Fibroblast of mammary gland (primary cell): ENCODE measurements at places on chromosomes 5 and 9.

DNA sequence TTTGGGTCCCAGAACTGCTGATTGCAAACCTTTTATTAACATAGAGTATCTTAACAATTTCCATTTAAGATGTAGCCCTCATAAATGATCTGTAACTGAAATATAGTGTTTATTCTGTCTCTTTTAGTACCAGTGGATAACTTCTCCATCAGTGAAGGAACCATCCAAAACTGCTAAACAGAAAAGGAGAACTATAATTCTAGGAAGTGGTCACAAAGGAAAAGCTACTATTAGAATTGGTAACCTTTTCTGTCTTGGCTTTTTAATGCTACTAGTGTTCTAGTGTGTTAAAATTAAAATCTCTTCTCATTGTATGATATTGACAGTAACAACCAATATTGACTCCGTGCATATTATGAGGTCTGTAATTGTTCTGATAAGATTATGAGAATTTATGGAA is 12.8 kb downstream of the CEP78 start:
- no peak for DNase-seq

DNA sequence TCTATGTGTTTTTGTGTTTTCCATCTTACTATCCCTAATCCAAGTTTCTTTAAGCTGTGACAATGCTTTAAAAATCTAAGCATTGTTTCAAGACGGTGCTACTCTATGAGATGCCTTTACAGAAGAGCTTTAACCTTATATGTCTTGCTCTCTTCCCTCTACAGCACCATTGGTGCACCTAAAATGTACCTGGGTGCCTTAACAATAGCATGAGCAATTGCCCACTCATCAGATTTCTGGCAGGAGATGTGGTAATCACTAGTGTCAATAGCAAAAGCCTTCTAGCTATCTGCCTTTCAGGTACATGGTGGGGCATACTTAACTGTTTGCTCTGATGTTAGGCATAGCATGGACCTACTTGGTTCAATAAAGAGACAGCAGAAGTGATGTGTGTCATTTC is 222.3 kb upstream of the KIF2A start:
- no peak for DNase-seq

DNA sequence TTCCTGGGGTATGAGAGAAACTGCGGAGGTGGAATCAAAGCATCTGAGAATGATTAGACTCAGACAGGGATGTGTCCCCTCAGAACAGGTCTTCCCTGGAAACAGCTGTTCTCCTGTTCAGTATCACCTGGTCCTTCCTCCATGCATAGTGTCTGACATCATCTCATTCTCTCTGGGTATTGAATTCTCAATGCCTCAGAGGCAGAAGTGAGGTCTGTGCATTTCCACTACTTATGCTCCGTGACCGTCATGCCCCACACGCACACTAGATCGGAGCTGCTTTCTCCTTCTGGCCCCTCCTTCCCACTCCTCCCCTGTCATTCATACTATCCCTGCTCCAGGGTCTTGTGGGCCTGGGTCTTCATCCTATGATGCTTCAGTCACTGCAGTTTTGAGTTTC is 61.4 kb upstream of the DAB2IP start:
- DNase-seq = no peak

- DNase-seq = no peak
Observed at GRCh38 chr5:68950125-68950524, 143.7 kb upstream of the SLC30A5 start.

- no peak for DNase-seq
Observed at GRCh38 chr5:1471240-1471853, 26.1 kb upstream of the SLC6A3 start.

- DNase-seq = no peak
Observed at GRCh38 chr9:79357616-79358015, 214.1 kb upstream of the TLE4 start.

DNA sequence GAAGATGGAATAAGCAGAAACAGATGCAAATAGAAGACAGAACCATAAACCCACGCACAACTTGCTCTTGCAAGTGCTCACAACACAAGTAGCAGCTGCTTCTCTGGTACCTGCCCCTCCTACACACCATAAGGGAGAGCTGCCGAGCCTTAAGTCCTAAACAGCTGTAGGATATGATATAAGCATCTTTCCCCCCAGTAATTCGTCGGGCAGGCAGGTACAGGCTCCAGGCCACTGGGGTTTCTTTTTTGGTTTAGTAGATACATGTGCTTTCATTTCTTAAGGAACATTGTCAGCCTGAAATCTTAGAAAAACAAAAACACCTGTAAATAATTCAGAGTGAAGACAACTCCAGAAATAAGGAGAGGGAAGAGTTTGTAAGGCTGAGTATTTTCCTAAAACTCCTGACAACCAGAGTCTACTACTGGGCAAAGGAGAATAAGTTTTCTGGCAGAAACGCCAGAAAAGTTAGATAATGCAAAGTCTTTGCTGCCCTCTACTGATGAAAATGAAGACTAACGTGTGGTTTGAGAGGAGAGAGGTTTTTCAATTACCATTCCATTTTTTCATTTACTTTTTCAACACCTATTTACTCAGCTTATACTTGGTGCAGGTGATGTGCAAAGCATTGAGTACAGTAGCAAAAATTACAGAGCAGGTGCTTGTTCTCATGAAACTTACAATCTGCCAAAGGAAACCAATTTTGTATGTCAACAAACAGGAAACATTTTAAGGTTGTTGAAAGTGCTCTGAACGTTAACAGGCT is 20.1 kb upstream of the TCERG1 start:
- DNase-seq = peak; percentile 54

DNA sequence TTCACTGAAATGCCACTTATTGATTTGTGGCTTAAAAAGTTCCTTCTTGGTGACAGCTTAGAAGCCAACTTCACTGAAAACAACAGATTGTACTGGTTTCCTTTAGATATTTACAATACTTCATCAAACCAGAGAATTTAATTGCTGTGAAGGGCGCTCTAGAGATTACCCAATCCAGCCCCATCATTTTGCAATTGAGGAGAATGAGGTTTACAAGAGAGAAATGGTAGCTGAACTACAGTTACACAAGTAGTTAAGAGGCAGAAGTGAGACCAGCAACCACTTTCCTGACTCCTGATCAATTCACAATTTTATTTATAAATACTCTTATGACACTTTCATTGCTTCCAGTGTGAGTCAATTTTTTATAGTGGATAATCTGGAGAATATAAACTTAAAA is 103.5 kb upstream of the APC start:
- DNase-seq = no peak

DNA sequence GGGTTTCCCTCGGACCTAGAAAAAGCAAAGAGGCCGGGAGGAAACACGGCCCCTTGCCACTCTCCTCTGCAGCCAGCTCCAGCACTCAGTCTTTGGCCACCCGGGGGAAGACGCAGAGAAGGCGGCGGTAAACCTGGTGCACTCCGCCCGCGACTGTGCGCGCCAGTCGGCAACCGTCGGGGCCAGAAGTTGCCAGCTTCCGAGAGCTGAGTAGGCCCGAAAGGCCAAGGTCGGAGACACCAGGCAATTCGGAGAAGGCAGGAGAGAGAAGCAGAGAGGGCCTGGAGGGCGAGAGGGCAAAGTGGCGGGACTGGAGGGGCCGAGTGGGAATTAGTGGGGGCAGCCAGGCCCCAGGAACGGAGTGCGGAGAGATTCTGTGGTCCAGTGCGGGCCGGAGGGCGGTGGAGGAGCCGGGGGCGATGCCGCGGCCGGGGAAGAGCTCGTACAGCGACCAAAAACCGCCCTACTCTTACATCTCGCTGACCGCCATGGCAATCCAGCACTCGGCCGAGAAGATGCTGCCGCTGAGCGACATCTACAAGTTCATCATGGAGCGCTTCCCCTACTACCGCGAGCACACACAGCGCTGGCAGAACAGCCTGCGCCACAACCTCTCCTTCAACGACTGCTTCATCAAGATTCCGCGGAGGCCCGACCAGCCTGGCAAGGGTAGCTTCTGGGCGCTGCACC is at the start of gene FOXB2:
FOXB2 (plus strand) TSS at position 420 of the 690 bp plus-strand sequence; CDS start at position 420, 0 bp downstream.
- no peak for DNase-seq

DNA sequence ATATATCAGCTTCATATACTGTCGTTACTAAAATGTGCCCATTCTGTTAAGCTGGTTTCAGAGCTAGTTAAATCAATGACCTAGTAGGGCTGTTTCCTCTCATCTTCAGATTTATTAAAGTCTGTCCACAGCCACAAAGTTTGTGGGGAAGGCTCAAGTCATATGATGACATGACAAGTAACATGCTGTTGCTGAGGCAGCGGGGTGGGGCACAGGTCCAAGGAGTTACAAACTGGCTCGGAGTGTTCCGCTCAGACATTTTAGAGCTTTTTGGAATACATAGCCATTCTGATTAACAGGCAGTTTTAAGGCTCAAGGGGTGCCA is 2.7 kb upstream of the ANP32B start:
- peak; percentile 53 for DNase-seq
